ENCODE measurements at places on chromosomes 1 and 21.
A peak's percentile ranks its signal among the peaks of the same experiment; 100 is the strongest.

- DNase-seq: no peak
Observed at GRCh38 chr1:239563681-239564080, 177.3 kb downstream of the CHRM3 start.

DNA sequence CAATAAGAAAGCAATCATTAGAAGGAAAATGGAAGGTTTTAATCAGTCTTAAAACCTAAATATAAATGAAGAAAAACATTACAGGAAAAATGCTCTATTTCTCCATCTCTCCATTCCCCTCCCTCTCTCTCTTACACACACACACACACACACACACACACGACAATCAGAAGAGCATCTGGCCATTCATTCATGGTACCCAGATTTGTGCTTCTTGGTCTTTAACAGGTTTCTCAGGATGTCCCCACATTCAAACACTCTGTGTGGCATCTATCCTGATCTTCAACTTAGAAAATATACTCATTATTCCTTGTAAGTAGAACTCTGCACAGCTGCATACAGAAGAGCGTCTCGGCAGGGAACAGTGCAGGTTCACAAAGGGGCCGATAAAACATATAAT is 779 bp downstream of the LRRC40 start:
- DNase-seq: no peak

- no peak for DNase-seq
Observed at GRCh38 chr1:116377541-116378529, 4.8 kb downstream of the ATP1A1 start.

DNA sequence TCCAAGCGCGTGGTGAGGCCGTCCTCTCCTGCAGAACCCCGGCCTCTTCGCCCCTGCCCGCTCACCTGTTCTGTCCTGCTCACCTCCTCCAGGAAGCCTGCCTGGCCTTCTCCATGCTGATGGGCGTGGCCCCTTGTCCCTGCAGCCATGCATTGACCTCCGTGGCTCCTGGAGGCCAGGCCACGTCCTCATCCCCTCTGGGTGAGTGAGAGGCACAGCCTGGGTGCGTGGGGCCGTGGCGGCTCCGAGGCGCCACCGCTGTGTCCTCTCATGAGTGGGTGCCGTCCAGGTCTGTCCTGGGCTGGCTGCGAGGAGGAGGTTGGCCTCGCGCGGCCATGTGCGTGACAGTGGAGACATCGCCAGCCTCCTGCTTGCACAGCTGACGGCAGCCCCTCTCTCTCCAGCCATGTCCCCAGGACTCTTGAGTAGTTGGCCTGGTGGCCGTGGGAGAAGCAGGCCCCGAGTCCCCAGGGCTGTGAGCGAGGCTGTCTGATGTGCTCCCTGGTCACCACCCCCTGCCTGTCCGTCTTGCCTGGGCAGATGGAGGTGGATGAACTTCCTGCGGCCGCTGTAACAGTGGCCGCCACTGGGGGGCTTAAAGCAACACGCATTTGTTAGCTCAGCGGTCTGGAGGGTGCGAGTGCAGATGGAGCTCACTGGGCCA is 58.1 kb downstream of the PRKCZ start:
- DNase-seq: no peak

DNA sequence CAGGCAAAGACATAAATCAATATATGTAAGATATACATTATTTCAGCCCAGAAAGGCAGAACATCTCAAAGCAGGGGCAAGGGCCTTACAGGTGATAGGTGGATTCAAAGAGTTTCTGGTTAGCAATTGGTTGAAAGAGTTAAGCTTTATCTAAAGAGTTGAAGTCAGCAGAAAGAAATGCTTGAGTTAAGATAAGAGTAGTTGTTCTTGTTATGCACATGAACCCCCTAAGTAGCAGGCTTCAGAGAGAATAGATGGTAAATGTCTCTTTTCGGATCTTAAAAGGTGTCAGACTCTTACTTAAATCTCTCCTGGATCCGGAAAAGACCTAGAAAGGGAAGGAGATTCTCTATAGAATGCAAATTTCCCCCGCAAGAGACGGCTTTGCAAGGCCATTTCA is 8.3 kb upstream of the ZBTB40 start:
- no peak for DNase-seq

GRCh38 chr1:230403442-230403841 is 22.7 kb downstream of the PGBD5 start:
- DNase-seq: no peak

DNA sequence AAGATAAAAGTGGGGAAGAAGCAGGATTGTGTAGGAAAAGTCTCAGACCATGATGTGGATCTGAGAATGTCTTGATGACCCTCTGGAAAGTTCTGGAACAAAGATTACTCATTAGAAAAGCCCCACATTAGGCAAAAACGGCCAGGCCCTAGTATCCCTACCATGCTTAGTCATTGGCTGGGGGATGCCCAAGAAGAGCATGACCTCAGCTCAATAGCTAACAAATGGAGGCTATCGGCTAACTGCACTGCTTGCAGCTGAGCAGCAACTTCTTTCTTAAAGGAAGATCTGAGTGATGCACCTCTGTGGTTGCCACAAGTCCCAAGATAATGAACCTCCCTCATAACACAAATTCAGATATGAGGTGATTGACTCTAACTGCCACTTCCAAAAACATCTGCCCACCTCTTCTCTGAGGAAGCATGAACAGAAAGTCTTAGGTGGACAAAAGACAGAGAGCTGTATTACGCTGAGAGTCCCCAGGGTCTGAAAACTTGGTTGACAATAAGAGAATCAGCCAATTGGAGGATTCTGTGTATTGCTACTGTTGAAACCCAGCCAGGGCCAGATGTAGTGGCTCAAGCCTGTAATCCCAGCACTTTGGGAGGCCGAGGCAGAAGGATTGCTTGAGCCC is 64.6 kb upstream of the AK4 start:
- no peak for DNase-seq

DNA sequence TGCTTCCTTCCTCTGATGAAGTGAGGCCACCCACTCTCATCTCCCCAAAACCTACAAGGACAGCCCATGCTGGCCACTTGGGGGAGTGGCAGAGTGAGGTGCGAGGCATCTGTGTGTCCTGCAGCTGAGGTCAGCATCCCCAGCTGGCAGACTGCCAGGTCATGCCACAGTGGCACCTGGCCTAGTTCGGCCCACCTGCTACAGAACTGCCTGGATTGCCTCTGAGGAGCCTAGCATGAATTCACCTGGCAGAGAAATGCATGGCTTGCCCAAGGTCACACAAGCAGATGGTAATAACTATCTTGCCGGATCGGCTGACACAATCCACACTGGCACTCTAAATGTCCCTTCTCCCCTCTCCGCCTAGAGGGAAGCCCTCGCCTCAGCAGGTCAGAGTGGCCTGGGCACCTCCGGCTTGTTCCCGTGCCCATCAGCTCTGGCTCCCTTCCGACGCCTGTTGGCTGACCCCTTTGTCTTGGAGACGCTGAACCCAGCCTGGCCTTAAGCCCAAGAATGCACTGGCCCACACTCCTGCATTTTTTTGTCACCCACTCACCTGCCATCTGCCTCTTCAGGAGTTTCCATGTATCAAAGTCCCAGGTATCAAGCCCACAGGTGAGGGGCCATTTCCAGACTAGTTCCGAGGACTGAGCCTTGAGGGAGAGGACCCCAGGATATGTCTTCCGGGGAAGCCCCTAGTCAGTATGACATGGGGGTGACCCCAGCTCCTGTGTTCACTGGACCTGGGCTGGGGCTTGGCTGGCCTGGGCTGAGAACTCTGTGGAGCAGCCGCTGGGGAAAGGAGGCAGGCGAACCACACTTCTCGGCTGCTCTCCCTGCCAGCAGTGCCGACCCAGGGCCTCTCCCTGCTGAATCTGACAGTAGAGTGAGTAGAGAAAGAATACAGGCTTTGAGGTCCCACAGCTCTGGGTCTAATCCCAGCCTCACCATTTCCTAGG is 21.7 kb downstream of the ECE1 start:
- no peak for DNase-seq

- DNase-seq: no peak
Observed at GRCh38 chr21:31520561-31521098, 138.9 kb upstream of the SOD1 start.

DNA sequence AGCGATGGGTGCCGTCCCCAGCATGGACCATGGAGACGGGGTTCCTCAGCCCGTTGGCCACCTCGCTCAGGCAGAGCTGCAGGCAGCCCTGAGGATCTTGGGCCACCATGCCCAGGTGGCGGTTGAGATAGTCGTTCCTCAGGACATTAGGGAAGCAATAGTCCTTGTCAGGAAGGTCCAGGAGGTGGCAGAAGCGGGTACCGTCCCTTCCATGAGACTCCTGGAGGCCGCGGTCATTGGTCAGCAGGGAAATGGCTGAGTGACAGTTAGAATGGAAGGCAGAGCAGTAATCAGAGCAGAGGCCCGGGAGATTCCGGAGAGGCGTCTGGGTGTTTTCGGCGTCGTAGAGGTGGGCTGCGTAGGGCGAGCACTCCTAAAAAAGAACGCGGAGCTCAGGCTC is 4.1 kb downstream of the HHIPL2 start:
- DNase-seq: no peak

DNA sequence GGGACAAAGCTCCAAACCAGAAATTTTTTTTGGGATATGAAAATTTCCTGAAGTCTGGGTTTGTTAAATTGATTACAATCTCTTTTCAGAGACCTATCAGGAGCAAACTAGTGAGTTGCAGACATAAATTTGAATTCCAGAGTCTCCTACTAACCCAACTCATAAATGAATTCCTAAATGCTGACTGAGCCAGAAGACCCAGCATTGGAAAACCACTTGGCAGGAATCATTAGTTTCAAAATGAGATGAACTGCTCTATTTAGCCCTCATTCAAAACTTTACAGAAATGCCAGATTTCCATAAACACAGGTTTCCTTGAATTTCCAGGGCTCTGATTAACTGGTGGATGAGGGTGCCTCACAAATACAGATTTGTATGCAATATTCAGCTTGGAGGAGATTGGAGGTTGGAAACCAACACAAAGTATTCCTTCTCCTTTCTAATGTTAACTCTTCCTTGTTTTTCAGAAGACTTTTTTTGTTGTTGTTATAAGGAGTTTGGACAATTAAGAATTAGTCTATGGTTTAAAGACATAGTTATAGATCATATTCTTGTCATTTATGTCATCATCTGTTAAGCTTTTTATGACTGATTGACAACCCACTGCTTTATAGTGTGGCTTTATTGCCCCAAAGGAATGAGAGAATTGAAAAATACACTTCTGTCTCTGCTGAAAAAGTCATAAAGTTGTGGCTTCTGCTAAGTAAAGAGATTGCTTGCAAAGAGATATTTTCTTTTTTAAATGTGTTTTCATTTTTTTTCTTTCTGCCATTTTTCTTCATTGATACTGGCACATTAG is 222.8 kb downstream of the HLX start:
- DNase-seq: no peak

DNA sequence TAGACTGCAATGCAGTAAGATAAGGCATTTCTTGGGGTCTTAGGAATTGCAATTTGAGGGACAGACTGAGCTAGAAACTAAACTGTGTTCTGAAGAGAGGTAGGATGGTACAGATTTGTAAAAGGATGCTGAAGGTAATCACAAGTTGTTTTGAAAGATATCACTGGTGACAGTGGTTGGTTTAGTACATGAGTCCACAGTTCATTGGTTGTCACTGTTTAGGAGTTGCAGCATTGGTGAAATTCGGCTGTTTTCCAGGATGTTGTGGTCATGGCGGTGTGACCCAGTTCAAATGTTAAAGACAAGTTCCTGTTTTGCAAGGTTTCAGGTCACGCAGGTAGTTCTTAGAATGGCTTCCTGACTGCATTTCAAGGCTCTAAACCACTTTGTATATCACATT is 292.8 kb upstream of the B3GALT2 start:
- peak; percentile 15 for DNase-seq

Data from stimulated activated CD8-positive, alpha-beta memory T cell treated with anti-CD3 and anti-CD28 coated beads, Interleukin-12 subunit alpha, Interleukin-12 subunit beta, amount 100 ng/mL, for 4 hours (primary cell).